ENCODE measurements at places on chromosomes 12 and 14.
A peak's percentile ranks its signal among the peaks of the same experiment; 100 is the strongest.

DNA sequence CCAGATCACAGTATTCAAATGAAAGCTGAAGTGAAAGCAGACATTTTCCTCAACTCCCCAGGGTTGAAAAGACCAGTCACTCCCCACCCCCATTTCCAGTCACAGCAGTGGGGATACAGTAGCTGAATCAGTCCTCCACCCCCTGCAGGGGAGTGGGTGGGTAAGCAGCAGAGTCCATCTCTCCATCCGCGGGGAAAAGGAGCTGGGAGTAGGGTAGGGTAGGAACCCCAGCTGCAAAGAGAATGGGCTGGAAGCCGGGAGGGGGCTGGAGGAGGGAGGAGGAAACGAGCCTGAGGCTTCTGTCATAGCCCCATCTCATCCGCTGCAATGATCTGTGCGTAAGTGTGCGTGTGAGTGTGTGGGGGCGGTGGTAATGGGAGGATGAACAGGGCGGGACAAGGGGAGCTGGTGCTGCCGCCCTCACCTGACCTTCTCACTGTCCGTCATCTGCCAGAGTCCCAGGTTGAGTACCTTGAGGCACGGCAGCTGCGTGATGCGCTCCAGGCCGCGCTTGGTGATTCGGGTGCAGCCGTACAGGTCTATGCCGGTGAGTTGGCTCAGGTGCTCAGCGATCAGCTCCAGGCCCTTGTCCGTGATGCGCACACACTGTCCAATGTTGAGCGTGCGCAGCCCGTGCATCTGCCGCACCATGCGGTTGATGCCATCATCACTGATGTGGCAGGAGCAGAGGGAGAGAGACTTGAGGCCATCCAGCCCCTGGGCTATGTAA lies 1.8 kb downstream of the FBXL14 start:
- DNase-seq = peak; percentile 16

DNA sequence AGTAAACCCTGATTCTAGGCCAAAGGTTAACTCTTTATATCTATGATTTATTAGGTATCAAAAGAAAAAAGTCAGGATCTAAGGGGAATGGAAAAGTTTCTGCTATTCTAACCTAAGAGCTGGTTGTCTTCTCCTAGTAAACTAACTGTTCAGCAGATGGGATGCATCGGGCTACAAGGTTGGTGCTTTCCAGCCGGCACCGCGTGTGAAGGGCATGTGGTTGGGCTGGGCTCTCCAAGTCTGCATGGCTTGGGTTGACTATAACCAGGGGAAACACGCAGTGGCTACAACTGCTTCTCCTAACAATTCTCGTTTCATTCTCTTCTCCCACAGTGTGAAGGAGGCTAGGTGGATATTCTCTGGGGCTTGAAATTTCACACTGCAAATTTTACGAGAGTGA lies 354.5 kb downstream of the APAF1 start:
- no peak for DNase-seq

- no peak for DNase-seq
Observed at GRCh38 chr12:76173756-76174155, 89.3 kb upstream of the NAP1L1 start.

DNA sequence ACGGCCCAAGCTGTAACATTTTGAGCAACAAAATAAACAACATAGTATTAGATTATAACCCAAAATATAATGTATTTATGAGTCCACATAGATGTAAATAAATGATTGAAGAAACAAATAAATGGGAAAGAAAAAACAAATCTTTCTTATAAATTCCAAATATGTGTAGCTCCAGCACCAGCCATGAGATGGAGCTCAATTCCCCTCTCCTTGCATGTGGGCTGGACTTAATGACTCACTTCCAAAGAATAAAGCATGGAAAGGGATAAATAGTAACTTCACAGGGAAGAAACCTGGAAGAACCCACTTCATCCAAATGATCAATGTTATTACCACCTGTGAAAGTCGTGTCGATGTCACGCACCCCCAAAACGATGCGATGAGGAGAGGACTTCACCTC lies 158.8 kb downstream of the RPAP3 start:
- no peak for DNase-seq

DNA sequence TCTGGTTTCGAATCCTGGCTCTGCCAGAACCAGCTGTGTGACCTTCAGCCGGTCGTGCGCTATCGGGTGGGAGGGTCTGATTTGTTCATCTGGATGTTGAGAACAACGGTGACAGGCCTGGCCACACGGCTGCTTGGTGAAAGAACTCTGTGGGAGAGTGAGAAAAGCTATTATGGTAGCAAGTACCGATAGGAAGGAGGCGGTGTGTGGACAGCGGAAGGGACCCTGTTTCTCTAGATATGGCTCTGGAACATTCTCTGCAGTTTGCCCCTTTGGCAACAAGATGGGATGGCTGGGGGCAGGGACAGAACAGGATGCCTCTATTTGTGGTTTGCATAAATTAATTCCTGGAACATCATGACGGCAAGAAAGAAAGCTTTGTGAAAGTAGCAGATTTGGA lies 347.3 kb downstream of the AACS start:
- no peak for DNase-seq

DNA sequence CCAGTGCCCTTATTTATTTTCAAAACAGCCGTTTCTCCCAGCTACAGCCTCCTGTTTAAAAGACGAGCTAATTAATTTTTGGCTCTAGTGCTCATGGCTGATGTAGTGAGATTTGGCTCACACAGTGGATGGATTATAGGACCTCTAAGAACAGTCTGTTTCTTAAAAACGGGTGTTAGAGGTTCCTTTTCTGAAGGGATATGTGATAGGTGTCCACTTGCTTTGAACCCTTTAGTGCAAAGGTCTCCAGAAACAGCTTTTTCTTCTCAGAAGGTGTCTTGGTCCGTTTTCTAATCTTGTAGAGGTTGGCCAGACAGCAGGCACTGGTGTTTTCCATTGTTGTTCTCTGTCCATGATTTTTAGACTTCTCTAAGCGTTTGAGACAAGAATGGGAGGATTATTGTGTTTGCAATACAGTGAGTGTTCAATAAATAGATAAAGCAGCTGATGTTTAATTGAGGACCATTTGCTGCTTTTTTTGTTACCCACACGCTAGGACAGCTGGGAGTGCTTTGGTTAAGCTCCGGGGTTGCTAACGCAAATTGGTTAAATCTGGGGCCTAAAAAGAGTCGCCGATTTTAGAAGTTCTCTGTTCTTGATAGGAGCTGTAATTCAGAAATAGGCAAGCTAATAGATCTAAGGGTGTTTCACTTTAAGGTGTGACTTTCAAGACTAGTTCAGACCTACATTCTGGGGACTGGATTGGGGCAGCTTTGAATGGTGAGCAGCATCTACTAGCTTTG lies 1.0 kb downstream of the BORCS5 start:
- DNase-seq = no peak

- DNase-seq = no peak
Observed at GRCh38 chr12:99707883-99708282, 60.3 kb downstream of the GARIN6 start.

DNA sequence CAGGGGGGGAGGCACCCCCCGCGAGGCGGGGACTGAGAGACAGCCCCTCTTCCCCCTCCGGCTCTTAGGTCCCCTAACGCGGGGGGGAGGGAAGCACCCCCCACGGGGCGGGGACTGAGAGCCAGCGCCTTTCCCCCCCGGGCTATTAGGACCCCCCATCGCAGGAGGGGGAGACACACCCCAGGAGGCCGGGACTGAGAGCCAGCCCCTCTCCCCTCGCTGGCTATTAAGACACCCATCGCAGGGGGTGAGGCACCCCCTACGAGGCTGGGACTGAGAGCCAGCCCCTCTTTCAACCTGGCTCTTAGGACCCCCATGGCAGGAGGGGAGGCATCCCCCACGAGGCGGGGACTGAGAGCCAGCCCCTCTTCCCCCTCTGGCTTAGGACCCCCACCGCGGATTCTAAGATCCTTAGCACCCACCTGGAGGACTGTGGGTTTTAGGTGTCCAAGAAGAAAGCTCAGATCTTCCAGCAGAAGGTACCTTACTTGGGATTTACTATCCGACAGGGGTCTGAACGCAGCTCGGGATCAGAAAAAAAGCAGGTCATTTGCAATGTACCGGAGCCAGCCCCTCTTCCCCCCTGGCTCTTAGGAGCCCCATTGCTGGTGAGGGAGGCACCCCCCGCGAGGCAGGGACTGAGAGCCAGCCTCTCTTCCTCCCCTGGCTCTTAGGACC lies 197.8 kb upstream of the PZP start:
- DNase-seq = no peak

- no peak for DNase-seq
Observed at GRCh38 chr12:57868851-57869268, 22.3 kb upstream of the CTDSP2 start.

DNA sequence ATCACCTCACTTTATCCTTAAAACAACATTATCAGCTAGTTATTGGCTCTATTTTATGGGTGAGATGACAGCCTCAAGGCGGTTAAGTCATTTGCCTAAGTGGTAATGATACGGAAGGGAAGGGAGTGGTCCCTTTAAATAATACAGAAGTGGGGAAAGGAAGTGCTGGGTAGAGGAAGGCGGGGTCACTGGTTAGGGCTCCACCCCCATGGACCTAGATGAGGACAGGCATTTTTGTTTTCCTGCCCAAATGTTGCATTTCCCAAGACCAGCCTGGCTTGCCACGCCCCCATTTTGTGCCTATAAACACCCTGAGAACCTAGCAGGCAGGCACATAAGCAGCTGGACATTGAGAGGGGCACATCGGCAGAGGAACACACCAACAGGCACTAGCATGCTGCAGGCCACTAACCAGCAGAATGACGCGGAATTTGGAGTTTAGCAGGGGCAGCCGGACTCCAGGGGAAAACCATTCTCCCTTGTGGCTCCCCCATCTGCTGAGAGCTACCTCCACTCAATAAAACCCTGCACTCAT lies 100.9 kb downstream of the EPS8 start:
- DNase-seq = no peak

DNA sequence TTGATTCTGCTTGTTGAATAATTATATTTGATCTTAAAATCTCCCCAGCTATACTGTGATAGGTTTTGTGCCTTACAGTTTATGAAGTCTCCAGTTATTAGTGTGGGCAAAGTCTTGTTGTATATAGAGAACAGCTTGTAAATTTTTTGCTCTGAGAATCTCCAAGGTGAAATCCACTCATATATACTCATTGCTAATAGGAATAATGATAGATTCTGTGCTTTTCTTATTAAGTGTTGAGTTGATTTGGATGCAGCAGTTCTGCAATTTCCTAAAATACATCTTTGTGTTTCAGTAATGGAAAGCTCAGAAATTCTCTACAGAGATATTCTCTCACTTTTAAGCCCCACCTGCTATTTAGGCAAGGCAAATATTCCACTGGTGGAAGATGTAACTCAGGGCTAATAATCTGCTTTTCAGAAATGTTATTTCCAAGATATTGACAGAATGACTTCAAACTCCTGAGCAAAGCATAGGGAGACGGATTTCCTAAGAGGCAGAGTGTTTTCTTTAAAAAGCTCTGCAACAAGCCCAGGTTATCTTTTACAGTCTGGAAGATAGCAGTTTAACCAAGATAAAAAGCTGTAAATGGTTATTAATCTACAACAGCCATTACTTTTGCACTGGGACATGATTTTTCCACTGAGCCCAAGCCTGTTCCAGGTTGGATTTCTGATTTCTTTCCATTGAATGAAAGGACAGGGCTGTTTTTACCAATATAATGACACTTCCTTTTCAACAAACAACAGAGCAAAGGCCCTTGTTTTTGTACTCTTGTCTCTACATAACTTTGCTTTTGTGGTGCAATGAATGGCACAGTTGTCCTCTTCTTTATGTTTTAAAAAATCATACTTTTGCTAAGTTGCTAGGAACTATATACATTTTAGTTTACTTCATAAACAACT lies 239.9 kb upstream of the ATP2B1 start:
- DNase-seq = no peak

- no peak for DNase-seq
Observed at GRCh38 chr14:81423504-81423903, 23.4 kb upstream of the STON2 start.

- no peak for DNase-seq
Observed at GRCh38 chr12:3160081-3160480, 82.9 kb downstream of the TSPAN9 start.

GRCh38 chr12:51368640-51369517 lies 22.3 kb downstream of the GALNT6 start:
- peak; percentile 71 for DNase-seq

GRCh38 chr12:130977046-130977742 lies 23.5 kb downstream of the ADGRD1 start:
- DNase-seq = no peak

DNA sequence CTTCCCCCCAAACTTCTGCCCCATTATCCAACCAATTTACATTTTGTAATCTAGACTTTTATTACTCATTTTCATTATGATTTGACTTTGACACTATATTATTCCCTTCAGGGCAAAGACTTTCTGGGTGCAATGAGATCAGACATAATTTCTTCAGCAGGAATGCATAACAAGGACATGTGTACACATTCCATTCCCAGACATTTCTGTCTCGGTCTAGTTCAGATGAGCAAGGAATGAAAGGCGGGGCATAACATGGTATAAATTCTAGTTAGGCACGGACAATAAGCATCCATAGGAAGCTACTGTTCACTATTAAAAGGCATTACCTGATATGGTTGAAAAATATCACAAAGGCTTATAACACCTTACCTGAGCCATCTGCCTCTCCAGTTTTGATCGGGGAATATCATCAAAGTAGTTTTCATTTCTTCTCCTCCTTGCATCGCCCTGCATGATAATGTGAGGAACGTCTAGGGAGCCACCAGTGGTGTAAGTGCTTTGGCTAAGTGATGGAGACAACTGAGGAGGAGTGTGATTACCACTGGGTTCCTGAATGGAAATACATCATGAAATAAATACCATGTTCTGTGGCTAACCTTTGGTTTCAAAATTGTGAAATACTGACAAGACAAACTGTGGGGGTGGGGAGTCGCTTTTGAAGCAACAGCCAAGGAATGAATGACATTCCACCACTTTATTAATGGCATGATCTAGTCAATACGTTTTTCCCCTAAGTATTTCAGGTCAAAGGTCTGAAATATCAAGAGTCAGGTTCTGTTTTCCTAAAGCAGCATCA lies 183.9 kb downstream of the APAF1 start:
- DNase-seq = no peak

- no peak for DNase-seq
Observed at GRCh38 chr12:47223848-47224213, 144.1 kb upstream of the AMIGO2 start.

DNA sequence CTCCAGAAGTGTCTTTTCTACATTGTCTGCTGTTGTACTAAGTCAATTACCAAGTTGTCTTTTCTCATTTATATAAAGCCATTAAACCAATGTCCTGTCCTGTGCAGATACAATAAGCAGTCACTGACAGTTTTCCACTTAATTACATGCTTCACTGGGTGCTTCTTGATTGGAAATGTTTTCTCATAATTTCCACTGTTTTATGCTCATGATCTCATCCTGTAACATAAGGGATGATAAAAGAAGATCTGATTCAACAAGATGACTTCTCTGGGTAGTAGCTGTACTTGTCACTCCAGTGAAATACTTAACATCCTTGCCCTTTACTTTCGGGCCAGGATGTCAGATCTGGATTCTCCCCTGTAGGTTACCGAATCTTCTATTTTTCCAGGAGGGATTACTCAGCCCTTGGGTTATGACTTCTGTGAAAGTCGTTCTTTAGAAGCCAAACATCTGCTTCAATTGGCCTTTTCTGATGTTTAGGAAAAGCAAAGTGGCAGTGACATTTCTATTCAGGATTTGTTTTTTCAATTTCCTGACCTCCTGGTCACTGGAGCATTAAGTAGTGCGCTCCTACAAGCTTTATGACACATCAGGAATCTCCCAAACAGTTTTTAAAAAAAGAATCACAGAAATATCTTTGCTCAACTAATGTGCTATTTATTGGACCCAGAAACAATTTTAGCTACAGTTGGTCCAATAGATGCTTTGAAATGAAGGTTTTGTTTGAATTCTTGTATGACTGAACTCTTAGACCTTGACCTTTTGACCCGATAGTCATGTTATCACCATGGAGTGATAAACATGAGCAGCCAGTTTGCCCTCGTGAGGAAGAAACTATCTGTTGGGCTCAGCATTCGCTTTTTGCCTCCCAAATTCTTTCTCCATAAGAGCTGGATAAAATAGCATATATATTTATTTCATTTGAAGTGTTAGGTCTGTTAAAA lies 234.5 kb upstream of the SSTR1 start:
- no peak for DNase-seq

Measured in stimulated activated CD8-positive, alpha-beta memory T cell treated with anti-CD3 and anti-CD28 coated beads, Interleukin-4, amount 100 ng/mL, for 1 hour (primary cell).